ENCODE measurements at places on chromosomes 5 and 9.
A peak's percentile ranks its signal among the peaks of the same experiment; 100 is the strongest.

GRCh38 chr5:172548981-172549687, 91.9 kb upstream of the NEURL1B start:
- no peak for DNase-seq

GRCh38 chr9:105291938-105292337, 47.5 kb downstream of the SLC44A1 start:
- no peak for DNase-seq

DNA sequence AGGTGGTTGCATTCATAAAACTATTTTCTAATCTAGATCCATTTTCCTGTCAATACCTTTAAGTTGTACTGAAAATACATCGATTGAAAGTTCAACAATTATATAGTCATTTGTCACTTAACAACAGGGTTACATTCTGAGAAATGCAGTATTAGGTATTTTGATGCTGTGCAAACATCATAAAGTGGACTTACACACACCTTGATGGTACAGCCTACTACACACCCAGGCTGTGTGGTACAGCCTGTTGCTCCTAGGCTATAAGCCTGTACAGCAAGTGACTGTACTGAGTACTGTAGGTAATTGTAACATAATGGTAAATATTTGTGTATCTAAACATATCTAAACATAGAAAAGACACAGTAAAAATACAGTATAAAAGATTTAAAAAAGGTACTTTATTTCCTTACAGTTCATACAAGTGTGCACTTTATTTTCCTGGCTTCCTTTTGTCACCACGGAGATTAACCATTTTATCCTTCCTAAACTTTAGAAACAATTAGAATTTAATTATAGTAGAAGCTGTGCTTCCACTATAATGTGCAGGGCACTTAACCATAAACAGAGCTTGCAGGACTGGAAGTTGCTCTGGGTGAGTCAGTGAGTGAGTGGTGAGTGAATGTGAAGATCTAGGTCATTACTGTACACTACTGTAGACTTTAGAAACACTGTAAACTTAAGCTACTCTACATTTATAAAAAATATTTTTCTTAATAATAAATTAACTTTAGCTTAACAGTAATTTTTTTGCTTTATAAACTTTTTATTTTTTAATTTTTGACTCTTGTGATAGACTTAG, 42.9 kb upstream of the MEF2C start:
- peak; percentile 13 for DNase-seq

DNA sequence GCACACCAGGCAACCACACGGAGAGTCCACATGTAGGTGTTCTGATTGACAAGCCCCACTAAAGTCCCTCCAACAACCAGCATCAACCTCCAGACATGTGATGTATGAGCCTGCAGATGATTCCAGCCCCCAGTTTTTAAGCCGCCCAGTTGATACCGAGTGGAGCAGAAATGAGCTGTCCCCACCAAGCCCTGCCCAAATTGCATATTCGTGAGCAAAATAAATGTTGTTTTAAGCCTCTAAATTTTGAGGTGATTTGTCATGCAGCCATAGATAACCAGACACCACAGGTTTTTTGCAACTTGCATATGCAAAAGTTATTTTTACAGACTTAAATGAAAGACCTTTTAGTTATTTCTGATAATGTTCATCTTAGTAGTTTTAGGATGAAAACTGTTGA, 187.7 kb downstream of the PIK3R1 start:
- peak; percentile 34 for DNase-seq

- no peak for DNase-seq
These were observed 80.3 kb downstream of the RCL1 start for GRCh38 chr9:4873066-4873465.

DNA sequence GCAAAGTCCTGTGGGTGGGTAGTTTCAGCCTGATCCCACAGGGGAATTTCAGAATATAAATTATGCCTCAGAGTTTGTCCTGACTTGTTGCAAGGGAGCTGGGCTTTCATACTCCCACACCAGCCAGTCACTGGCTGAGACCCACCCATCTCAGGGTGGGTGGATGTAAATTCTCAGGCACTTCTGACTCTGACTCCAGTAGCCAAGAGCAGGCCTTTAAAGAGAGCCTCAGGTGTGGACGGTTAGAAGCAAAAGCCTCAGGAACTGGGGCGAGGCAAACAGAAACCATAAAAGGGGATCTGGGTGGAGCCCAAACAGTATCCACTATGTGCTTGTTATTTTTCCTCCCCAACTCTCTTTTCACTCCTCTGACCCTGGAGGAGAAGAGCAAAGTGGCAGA, 28.6 kb upstream of the FBXW11 start:
- no peak for DNase-seq

DNA sequence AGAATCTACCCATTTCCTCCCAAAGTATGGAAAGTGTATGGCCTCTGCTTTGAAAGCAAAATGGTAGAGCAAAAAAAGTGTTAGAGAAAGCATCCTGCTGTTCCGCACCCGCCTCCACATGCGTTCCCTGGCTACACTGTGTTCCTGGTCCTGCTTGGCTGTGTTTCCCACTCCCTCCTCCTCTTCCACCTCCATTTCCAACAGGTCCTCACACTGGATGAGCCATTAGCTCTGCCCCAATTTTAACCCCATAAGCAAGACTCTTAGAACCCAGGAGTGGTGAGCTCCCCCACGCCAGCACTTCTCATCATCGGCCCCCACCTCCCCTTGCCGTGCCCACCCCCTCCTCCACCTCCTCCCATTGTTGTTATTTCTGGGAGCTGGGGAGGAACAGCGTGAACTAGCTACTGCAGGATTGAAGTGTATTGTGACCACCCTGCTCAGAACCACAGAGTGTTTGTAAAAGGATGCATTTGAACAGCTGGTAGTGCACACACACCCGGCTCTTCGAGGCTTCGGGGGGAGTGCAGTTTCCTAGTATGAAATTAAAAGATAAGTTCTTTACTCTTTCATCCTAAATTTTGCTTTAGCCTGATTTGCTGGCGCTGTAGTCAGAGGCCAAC, 120.0 kb downstream of the PDZD2 start:
- no peak for DNase-seq

DNA sequence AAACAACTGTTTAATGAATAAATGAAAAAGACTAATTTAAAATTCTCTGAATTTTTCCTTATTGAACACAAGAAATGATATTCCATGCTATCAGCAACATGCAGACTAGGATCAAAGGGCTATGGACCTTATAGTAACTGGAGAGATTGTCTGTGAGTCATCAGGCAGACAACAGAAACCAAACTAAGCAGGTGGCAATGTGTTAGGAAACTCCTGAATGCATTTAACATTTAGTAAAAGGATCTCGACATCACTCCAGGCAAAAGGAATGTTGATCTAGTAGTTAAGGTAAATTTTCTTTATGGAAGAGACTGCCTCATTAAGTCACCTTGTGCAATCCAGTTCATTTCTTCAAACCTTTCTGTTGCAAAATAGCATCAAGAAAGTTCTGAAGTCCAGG, 58.4 kb downstream of the ARL15 start:
- DNase-seq: no peak

DNA sequence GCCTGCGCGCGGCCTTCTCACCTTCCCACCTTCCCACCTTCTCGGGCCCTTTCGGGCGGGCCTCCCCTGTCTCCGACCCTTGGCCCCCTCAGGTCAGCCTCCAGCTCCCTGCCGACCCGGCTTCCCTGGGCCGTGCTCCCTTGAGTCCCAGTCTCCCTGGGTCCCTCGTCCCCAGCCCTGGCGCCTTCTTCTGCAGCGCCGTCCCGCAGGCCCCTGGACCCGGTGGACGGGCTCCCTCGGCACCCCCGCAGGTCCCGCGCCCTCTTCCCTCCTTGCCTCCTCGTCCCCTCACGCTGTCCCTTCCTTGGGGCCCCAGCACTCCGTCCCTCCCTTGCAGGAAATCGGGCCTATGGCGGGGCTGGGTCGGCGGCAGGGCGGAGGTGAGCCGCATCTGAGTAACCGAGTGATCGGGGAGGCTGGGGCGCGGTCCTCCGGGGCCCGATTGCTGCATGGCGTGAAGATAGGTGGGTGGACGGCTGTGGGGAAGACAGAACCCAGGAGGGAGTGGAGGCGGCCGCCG, 7.6 kb downstream of the ARPC5L start:
- DNase-seq: peak; percentile 76

DNA sequence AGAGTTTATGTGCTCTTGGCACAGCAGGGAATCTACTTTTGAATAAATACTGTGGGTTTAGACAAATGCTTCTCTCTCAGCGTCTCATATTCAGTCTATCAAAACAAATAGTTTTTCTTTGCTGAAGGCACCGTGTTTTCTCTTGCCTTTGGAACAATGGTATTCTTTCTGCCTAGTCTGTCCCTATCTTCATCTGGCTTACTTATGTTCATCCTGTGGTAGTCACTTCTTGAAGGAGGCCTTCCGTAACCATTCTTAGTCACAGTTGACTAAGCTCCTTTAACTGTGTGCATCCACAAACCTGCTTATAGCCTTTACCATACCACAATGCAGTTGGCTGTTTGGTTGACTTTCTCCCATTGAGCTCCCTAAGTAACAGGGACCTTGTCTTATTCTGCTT, 45.9 kb downstream of the LARP1 start:
- DNase-seq: peak; percentile 15

DNA sequence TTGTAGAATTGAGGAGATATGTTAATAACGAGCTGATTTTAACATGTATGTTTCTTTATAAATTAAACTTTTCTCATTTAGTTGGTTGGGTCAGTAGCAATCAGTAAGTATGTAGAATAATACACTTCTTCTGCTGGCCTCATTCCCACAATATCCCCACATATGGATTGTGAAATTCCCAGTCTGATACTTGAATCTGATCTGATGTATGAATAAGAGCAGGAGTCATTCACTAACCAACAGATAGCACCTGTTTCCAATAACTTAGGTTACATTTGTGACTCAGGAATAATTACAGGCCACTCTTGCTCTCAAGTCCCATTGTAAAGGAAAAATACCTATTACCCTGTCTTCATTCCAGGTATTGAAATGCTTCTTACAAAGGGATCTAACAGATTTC, 23.9 kb downstream of the SLC36A1 start:
- no peak for DNase-seq

- peak; percentile 12 for DNase-seq
These were observed 7.1 kb downstream of the LRRC70 start for GRCh38 chr5:62585751-62586150.

DNA sequence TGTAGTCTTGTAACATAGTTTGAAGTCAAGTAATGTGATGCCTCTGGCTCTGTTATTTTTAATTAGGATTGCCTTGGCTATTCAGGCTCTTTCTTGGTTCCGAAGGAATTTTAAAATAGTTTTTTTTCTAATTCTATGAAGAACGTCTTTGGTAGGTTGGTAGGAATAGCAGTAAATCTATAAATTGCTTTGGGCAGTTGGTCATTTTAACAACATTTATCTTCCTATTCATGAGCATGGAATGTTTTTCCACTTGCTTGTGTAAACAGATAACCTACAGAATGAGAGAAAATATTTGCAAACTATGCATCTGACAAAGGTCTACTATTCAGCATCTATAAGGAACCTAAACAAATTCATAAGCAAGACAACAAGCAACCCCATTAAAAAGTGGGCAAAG, 173.2 kb upstream of the TRPC7 start:
- DNase-seq: no peak

DNA sequence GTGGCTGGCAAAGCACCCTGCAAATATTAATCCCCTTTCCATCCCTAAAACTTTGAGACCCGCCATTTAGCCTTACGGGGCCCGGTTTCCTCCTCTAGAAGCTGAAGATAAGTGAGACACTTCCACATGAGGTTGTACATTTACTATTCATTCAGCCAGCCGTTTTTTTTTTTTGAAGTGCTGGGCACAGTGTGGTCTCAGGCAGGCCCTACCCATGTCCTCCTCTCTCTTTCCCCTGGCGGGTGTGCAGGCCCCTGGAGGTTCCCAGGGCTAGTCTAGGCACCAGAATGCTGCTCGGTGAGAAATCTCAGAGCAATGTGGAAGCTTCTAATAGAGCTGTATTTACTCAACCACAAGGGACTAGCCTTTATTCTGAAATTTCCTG, 107.4 kb upstream of the LARP1 start:
- no peak for DNase-seq

- peak; percentile 96 for DNase-seq
These were observed at the start of gene PIP5KL1 for GRCh38 chr9:127930231-127931091. Gene PIP5KL1 (minus strand): TSS chr9:127930777. CDS start chr9:127930752, 25 bp downstream.

GRCh38 chr9:4755026-4755609, 14.1 kb upstream of the AK3 start:
- DNase-seq: peak; percentile 43

GRCh38 chr9:137244486-137245449, 3.7 kb downstream of the TUBB4B start:
- DNase-seq: no peak

DNA sequence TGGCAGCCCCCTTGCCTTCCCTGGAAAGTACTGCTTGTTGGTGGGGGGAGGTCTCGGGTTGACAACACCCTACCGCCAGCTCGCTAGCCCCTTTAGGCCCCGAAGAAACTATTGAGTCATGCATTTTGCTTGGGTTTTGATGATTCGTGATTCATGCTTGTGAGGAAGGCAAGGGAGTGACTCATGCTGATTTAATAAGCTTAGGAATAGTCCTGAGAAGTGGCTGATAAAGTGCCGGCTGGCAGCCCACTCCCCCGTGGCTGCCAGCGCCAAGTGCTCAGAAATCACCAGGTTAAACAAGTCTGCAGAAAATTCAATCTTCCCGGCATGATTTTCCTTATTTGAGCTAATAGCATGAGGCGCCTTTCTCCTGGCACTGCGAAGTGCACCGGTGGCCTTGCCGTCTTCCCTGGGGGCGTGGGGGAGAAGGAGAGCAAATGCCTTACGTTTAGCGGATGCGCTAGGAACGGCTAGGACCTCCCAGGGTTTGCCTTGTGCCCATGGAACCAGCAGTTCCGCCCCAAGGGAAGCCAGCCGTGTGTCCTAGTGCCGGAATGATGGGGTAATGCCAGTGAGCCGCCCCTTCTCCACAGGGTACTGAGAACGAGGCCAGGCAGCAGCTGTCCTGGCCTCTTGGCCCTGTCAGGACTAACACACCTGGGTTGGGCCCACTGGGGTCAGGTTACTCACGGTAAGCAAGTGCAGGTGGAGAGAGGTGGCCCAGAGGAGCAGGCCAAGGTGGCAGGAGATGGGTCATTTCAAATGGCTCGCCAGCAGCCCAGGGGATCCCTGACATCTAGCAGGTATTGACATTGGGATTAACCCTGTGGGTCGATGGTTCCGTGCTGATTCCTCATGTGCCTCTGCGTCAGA, 151.9 kb downstream of the MACROH2A1 start:
- DNase-seq: peak; percentile 95

- DNase-seq: no peak
These were observed 216.9 kb upstream of the FBXL7 start for GRCh38 chr5:15283076-15283475.

GRCh38 chr5:150113047-150113744, 26.8 kb upstream of the CSF1R start:
- DNase-seq: no peak

DNA sequence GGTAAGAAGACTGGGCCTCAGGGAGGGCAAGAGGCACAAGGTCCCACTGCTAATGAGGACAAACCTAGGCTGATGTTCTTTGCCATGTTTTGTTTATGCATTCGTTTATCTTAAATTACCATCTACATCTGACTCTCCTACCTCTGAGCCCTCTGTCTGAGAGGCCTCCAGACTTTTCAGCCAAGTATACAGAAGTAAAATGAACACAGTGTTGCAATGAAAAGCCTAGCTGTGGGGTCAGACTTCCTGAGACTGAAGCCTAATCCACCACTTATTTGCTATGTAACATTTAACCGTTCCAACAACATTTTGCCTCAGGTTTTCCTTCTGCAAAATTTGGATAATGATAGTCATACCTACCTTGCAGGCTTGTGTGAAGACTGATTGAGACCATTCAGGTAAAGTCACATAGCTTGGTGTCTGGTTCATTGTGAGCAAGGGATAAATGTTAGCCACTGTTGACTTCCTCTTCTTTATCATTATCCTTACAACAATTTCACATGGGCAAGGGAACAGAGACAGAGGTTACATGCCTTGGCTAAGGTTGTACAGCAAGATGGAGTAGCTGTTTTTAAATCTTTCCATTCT, 374.9 kb upstream of the CLINT1 start:
- peak; percentile 9 for DNase-seq

GRCh38 chr9:108094676-108094993, 605.1 kb upstream of the KLF4 start:
- DNase-seq: peak; percentile 18

Measured in adipocyte (in vitro differentiated cells).